ENCODE measurements at places on chromosomes 2 and 18.

GRCh38 chr18:12238826-12239225 lies 15.3 kb upstream of the CIDEA start:
- no peak for DNase-seq

- DNase-seq, result no peak
Measured at GRCh38 chr18:43013486-43013885, 102.0 kb downstream of the RIT2 start.

DNA sequence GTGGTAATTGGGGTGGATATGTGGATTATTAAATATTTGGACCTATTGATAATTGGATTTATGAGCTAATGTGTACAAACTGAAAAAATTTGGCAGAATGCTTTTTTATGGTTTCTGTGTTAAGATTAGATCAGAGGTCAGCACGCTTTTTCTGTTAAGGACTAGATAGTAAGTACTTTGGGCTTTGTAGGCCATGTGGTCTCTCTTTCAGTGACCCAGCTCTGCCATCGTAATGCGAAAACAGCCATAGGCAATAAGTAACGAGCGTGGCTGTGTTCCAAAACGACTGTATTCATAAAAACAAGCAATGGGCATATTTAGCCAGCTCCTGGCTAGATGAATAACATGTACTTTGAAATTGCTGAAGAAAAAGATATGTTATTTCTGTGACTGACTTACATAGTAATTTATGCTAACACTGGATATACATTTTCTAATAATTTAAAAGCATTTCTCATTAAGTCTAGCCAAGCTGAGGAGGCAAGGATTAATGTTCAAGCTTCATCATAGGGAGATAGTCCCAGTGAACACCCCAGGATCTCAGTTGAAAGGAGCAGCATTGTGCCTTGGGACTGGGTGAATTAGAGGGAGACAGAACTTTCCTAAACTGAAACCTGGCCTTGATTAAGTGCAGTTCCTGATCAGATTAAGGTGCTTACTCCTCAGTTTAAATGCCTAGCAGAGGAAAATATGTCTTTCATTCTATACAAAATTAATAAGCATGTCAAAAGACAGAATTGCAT lies 20.0 kb downstream of the CCDC138 start:
- no peak for DNase-seq

GRCh38 chr2:231642631-231643494 lies 50.2 kb downstream of the TEX44 start:
- DNase-seq, result peak; percentile 23

DNA sequence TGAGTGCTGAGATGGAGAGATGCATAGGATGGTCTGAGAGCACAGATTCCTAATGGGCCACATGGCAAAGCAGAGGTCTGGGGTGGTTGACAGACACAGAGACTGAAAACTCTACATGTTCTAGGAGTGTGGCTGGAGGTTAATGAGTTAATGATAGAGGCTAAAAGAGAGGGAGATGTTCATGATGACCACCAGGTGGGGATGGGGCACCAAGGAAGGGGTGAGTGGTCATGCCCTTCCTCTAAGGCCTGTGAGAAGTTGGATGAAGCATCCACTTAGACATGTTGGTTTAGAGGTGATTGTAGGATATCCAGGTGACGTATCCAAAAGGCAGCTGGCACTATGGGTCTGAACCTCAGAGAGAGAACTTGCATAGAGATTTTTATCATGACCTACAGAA lies 102.1 kb downstream of the LRP2 start:
- DNase-seq, result no peak

DNA sequence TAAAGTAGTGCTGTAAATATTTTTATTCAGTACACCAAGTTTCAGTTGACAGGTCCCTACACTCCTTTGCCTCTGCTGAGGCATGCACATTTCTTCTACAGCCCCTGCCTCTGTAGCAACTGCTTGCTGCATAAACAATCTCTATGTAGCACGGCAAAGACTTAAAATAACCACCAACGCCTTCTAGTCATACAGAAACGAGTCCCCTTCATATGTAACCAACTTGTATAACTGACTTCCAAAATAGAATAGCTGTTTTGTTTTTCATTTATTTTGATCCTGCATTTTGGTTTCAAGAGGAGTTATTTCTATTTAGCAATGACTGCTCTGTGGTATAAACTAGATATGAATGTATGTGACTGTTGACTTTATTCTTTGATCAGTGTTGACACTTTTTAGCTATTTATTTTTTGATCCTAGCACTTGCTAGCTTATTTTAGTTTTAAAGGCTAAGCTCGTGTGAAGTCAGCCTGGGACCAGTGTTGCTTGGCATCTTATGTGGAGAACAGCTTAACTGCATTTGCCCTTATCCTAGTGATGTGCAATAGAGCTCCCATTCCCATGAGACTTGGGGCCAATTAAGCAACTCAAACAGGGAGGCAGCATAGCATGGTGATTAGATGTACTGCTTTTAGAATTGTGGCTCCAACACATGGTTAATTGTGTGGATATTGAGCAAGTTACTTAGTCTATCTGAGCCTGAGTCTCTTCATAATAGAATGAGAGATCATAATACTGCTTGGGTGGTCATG lies 79.6 kb downstream of the HRH4 start:
- no peak for DNase-seq

GRCh38 chr2:200862532-200863000 lies 1.9 kb downstream of the CLK1 start:
- DNase-seq, result no peak

GRCh38 chr18:13556502-13556901 lies 169.9 kb downstream of the FAM210A start:
- DNase-seq, result no peak

DNA sequence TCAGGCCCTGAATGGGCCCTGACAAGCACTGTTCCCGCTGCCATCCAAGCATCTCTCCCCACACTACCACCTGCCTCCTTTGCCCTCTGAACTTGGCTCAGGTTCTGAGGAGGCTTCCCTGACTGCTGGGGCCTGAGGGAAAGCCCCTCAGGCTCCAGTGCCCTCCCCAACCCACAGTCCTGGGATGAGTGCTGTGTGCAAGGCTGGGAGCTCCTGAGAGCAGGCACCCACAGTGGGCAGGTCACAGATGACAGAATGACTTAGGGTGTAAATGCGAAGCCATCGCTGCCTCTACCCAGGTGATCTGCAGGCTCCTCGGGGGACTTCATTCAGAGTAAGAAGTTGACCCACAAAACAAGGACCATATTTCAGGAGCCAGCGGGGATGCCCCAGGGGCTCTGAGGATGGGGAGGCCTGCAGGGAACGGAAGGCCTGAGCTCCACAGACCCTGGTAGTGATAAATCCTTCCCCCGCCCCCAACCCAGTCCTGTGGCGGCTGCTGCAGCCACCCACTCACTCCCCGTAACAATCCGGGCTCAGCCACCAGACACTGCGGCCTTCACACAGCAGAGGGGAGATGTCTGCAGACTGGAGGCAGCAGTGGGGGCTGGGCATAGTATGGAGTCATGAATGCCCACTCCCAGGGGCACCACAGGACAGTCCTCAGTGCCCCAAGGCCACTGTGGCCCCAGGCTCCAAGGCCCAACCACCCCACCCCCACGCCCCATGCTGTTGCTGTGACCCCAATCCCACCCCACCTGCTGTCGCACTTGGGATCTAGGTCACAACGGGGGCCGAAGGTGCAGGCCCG lies 8.9 kb downstream of the BIN1 start:
- no peak for DNase-seq

DNA sequence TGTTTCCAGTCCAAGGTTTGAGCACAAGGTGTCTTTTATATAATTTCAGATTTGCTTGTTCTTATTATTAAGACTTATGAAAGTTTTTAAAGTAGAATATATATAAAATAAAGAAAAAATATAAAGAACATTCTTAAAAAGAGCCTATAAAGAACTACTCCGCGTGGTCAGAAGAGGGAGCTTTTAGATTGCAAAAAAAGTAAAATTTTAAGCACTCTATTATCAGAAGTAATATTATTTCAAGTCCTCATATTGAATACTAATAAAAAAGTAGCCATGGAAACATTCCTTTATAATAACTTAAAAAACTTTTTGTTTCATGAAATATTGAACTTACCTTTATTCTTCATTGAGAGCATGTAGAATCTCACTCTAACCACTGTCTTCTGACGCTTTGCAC lies 51.4 kb downstream of the LINC00305 start:
- no peak for DNase-seq
